ENCODE measurements at places on chromosomes 13 and 19. TPM values are rescaled to one million over a fixed set of nuclear protein-coding genes. Genes with fewer than 3 reads are reported as not detected.
A peak's percentile ranks its signal among the peaks of the same experiment; 100 is the strongest.

DNA sequence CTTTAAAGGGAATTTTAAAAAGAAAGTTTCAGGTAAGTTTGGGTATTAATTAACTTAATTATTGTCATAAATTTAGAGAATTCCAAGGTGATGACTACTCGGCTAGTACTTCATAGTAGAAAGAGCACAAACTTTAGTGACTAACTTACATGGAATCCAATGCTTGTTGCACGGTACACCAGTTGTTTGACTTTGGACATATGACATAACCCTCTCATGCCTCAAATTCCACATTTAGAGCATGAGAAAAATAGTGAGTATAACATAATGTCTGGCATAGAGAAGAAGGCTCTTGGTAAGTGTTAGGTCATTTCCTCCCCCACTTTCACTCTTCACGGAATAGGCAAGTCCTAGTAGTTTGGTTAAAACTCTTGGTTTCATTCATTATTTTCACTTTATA, 1249.4 kb upstream of the SLC10A2 start:
- H3K36me3 ChIP-seq, result no peaks in the 10 kb centered on the region
- H3K4me1 ChIP-seq, result no peaks in the 10 kb centered on the region
- peak overlapping the region; percentile 52 for H3K27ac ChIP-seq
- no peaks in the 10 kb centered on the region for H3K27me3 ChIP-seq

DNA sequence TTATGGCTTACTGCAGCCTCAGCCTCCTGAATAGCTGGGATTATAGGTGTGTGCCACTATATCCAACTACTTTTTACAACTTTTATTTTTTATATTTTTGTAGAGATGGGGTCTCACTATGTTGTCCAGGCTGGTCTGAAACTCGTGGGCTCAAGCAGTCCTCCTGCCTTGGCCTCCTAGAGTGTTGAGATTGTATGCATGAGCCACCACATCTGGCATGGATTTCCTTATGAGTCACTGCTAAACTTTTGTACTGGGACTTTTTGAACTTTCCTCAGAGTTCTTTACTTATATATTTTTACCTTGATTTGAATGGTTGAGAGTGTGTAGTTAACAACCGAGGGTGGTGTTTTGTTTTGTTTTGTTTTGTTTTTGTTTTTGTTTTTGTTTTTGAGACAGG, 33.4 kb downstream of the DNAJC3 start:
- peaks cover 5% of the 10 kb centered on the region for H3K36me3 ChIP-seq
- H3K27me3 ChIP-seq, result no peaks in the 10 kb centered on the region
- no peak overlapping the region for H3K4me3 ChIP-seq
- DNase-seq, result no peak

DNA sequence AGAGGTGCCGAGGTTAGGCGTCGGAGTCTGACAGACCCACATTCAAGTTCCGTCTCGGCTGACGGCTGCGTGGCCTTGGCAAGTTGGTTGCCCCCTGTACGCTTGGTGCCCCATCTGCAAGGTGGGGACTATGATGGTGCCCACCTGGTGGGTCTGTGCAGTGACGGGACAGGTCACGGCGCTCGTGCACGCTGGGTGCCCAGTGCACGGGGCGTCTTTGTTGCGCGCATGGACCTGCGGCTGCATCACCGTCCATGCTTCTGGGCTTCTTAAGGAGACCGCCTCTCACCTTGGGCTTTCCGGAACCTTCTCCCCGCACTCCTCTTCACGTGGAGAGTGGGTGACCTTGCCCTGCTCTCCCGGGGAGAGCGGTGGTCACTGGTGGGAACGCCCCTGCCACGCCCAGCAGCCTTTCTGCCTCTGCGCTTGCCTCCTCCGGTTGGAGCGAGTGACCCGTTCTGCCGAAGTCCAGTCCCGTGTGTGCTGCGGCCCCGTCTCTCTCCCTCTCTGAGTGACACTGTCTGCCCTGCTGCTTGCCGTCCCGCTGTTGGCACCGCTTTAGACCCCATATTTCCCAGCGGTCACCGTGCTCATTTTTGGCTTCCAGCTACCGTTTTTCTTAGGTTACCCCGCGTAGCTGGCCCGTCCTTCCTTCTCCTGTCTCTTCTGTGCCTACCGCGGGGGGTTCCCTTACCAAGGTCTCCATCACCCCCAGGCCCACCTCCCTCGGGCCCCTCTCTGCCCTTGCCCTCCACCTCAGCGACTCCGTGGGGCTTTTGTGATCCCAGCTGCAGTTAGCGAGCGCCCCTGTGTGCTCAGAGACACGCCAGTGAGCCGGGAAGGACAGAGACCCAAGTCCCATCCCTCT, 6.4 kb downstream of the ATP11A start:
- no peak overlapping the region for H3K4me3 ChIP-seq
- no peaks in the 10 kb centered on the region for H3K27me3 ChIP-seq
- no peaks in the 10 kb centered on the region for H3K36me3 ChIP-seq

GRCh38 chr19:39407410-39407659, 688 bp downstream of the ZFP36 start:
- peak overlapping the region; percentile 100 for H3K27ac ChIP-seq
- no peak for DNase-seq
- H3K27me3 ChIP-seq, result no peaks in the 10 kb centered on the region
- H3K4me1 ChIP-seq, result peaks cover 33% of the 10 kb centered on the region
- H3K36me3 ChIP-seq, result no peaks in the 10 kb centered on the region
- peak overlapping the region; percentile 77 for H3K4me3 ChIP-seq

DNA sequence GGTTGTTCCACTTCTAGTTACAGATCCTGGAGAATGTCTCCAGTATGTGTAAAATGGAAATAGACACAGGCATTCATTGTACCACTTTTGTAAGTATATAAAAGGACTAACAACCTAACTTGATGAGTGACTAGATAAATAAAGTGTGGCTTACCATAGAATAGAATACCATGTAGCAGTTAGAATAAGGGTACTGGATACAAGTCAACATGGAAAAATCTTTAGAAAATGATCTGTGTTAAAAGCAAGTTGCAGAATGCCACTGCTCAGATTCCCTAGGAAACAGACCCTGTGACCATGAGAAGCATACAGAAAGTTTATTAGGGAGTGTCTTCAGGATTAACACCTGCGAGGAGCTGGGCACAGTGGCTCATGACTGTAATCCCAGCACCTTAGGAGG, 25.9 kb upstream of the RNASEH2B start:
- no peaks in the 10 kb centered on the region for H3K36me3 ChIP-seq
- H3K27me3 ChIP-seq, result no peaks in the 10 kb centered on the region
- H3K27ac ChIP-seq, result no peak overlapping the region
- H3K4me1 ChIP-seq, result no peaks in the 10 kb centered on the region

DNA sequence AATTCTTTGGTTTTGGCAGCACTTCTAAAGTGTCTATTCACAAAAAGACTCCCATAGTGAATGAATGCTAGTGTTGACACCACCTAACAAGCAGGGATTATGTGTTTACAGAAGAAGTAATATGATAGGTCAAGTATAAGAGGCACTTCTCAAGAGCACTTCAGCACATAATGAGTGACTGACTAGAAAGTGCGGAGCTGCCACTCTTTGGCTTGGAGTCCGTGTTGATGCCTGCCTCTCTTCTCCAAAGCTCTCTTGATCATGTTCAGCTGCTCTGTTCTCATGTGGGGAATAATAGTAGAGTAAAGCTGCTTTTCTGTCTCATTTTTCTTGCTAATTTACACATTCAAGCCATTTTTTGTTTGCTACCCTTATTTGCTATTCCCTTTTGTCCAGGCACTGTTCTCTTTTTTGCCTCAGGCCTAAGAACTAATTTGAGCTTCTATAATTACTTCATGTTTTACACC, 22.7 kb upstream of the MAB21L1 start:
- DNase-seq, result no peak
- H3K4me3 ChIP-seq, result no peak overlapping the region
- no peak overlapping the region for H3K27ac ChIP-seq
- H3K36me3 ChIP-seq, result no peaks in the 10 kb centered on the region
- no peaks in the 10 kb centered on the region for H3K4me1 ChIP-seq
- no peaks in the 10 kb centered on the region for H3K27me3 ChIP-seq

- no peak for DNase-seq
- H3K27ac ChIP-seq, result no peak overlapping the region
- H3K36me3 ChIP-seq, result no peaks in the 10 kb centered on the region
- H3K4me1 ChIP-seq, result no peaks in the 10 kb centered on the region
Observed at GRCh38 chr13:29621841-29622240, 26.4 kb upstream of the SLC7A1 start.

GRCh38 chr19:31424861-31425620, 75.8 kb upstream of the TSHZ3 start:
- H3K4me1 ChIP-seq, result no peaks in the 10 kb centered on the region
- H3K27ac ChIP-seq, result no peak overlapping the region
- H3K27me3 ChIP-seq, result peaks cover 6% of the 10 kb centered on the region
- H3K4me3 ChIP-seq, result no peak overlapping the region
- no peak for DNase-seq

GRCh38 chr19:46913852-46914430, 53.1 kb downstream of the ARHGAP35 start:
- DNase-seq, result no peak
- peaks cover 25% of the 10 kb centered on the region for H3K4me1 ChIP-seq
- H3K27ac ChIP-seq, result peak overlapping the region; percentile 38
- no peak overlapping the region for H3K4me3 ChIP-seq

DNA sequence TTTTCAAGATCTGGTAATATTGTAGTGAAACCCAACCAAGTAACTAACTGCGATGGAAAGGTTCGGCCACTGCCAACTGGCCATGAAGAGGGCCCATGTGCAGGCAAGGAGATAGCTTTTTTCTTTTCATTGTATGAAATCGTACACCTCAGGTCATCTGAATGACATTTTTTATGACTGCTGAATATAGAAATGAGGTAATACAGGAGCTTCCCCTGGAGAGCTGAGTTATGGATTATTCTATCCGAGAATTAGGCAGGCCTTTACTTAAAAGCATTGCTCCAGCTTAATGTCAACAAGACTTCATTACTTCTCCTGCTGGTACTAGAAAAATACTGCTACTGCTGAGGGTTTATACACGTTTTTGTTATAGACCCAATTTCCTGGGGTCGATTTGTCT, 1215.6 kb downstream of the EFNB2 start:
- no peak overlapping the region for H3K4me3 ChIP-seq
- H3K27ac ChIP-seq, result no peak overlapping the region
- H3K36me3 ChIP-seq, result no peaks in the 10 kb centered on the region
- DNase-seq, result no peak
- no peaks in the 10 kb centered on the region for H3K27me3 ChIP-seq

GRCh38 chr13:62142048-62142447, 726.4 kb upstream of the PCDH20 start:
- H3K27ac ChIP-seq, result no peak overlapping the region
- H3K4me3 ChIP-seq, result no peak overlapping the region
- H3K27me3 ChIP-seq, result no peaks in the 10 kb centered on the region
- no peaks in the 10 kb centered on the region for H3K4me1 ChIP-seq

- H3K36me3 ChIP-seq, result no peaks in the 10 kb centered on the region
- DNase-seq, result peak; percentile 46
- peak overlapping the region; percentile 49 for H3K27ac ChIP-seq
- H3K4me3 ChIP-seq, result no peak overlapping the region
Observed at GRCh38 chr13:28754698-28755545, 36.2 kb upstream of the SLC46A3 start.

GRCh38 chr19:6528544-6529121, 2.2 kb upstream of the TNFSF9 start:
- DNase-seq, result no peak
- H3K27ac ChIP-seq, result no peak overlapping the region
- peaks cover 19% of the 10 kb centered on the region for H3K27me3 ChIP-seq
- peaks cover 6% of the 10 kb centered on the region for H3K4me1 ChIP-seq
- no peak overlapping the region for H3K4me3 ChIP-seq

DNA sequence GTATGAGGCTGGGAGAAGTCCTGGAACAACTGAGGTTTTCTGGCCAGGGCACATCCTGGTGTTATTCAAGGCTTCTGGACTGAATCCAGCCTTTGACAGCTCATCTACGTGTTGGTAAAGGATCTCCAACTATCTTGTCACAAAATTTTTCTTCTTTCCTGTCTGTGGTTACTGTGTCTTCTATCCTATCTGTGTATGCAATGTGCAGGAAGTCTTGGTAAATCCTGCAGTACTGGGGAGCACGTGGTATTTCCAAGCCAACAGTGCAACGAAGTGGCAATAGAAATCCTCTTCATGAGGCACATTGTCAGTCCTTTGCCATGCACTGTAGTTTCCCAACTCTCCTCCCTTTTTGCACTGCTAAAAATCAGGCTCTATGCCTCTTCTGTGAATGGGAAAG, 86.7 kb downstream of the ZNF100 start:
- no peak overlapping the region for H3K4me3 ChIP-seq
- H3K4me1 ChIP-seq, result no peaks in the 10 kb centered on the region
- no peaks in the 10 kb centered on the region for H3K36me3 ChIP-seq
- no peak overlapping the region for H3K27ac ChIP-seq

- H3K27ac ChIP-seq, result no peak overlapping the region
- peak; percentile 19 for DNase-seq
- H3K4me1 ChIP-seq, result no peaks in the 10 kb centered on the region
- H3K36me3 ChIP-seq, result no peaks in the 10 kb centered on the region
- no peaks in the 10 kb centered on the region for H3K27me3 ChIP-seq
Observed at GRCh38 chr13:68176475-68176874, 946.3 kb upstream of the PCDH9 start.

DNA sequence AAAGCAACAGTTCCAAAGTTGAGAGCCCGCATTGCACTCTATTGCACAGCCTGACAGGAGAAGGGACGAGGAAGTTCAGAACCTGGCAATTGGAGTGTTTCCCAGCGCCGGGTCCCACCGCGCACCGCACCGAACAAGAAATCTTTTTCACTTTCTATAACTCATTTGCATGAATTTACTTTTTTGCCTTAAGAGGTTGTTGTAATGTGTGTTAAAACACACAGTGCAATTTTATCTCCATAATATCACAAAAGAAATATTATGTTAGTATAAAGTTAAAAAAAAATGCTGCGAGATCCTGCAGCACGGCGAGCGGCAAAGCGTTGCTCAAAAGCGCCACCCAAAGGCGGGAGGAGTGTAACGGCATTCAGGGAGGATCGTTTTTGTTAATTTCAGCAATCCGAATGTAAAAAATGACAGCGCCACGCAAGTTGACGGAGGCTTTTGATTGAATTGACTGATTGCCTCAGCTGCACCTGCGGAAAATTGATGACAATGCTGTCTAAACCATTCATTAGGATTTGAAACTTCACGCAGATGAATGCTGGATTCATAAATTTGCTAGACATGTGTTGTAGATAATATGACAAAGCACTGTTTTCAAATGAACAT, 303.6 kb upstream of the ZNF507 start:
- H3K4me1 ChIP-seq, result peaks cover 10% of the 10 kb centered on the region
- H3K27me3 ChIP-seq, result peaks cover 21% of the 10 kb centered on the region
- peak overlapping the region; percentile 40 for H3K4me3 ChIP-seq
- H3K27ac ChIP-seq, result no peak overlapping the region

GRCh38 chr19:37986048-37986750, 79.2 kb downstream of the SIPA1L3 start:
- H3K27me3 ChIP-seq, result no peaks in the 10 kb centered on the region
- no peak overlapping the region for H3K27ac ChIP-seq
- H3K36me3 ChIP-seq, result no peaks in the 10 kb centered on the region
- no peak overlapping the region for H3K4me3 ChIP-seq
- no peak for DNase-seq
- H3K4me1 ChIP-seq, result peaks cover 18% of the 10 kb centered on the region

- H3K27ac ChIP-seq, result no peak overlapping the region
- H3K27me3 ChIP-seq, result no peaks in the 10 kb centered on the region
- H3K4me3 ChIP-seq, result no peak overlapping the region
- H3K4me1 ChIP-seq, result peaks cover 11% of the 10 kb centered on the region
- H3K36me3 ChIP-seq, result no peaks in the 10 kb centered on the region
Observed at GRCh38 chr19:739998-740715, 10.8 kb upstream of the MISP start.

Gene IGFLR1
- polyA plus RNA-seq, result 4.6 TPM

Gene CHST8
- polyA plus RNA-seq, result 0.40 TPM

Gene KRTDAP
- 0.97 TPM for polyA plus RNA-seq

Gene RFPL4AL1
- not detected for polyA plus RNA-seq

Gene IZUMO2
- polyA plus RNA-seq, result not detected

Gene PCDH8
- polyA plus RNA-seq, result 0.19 TPM

Gene MEDAG
- 0.28 TPM for polyA plus RNA-seq

Gene ZNF610
- polyA plus RNA-seq, result 5.3 TPM

Measured in hepatocyte (in vitro differentiated cells).